M059J (cell line): ENCODE measurements at places on chromosomes 5 and 9. TPM values are rescaled to one million over a fixed set of nuclear protein-coding genes. Genes with fewer than 3 reads are reported as not detected.

The LIFR gene
- total RNA-seq: 8.9 and 10.8 TPM in 2 replicates

- peak; percentile 91 for DNase-seq
These were observed 39.3 kb downstream of the NR2F1 start for GRCh38 chr5:93622240-93622885.

The CEMIP2 gene
- total RNA-seq: 42.3 and 47.3 TPM in 2 replicates

The LVRN gene
- 0.34 TPM in 1 of 2 replicates, not detected in the other for total RNA-seq

The ANKRD34B gene
- not detected in 2 replicates for total RNA-seq

The SPATA24 gene
- total RNA-seq: 6.3 and 12.5 TPM in 2 replicates

The SHC3 gene
- 1.2 and 3.2 TPM in 2 replicates for total RNA-seq

GRCh38 chr5:160792732-160793529, 59.1 kb downstream of the ATP10B start:
- no peak for DNase-seq

DNA sequence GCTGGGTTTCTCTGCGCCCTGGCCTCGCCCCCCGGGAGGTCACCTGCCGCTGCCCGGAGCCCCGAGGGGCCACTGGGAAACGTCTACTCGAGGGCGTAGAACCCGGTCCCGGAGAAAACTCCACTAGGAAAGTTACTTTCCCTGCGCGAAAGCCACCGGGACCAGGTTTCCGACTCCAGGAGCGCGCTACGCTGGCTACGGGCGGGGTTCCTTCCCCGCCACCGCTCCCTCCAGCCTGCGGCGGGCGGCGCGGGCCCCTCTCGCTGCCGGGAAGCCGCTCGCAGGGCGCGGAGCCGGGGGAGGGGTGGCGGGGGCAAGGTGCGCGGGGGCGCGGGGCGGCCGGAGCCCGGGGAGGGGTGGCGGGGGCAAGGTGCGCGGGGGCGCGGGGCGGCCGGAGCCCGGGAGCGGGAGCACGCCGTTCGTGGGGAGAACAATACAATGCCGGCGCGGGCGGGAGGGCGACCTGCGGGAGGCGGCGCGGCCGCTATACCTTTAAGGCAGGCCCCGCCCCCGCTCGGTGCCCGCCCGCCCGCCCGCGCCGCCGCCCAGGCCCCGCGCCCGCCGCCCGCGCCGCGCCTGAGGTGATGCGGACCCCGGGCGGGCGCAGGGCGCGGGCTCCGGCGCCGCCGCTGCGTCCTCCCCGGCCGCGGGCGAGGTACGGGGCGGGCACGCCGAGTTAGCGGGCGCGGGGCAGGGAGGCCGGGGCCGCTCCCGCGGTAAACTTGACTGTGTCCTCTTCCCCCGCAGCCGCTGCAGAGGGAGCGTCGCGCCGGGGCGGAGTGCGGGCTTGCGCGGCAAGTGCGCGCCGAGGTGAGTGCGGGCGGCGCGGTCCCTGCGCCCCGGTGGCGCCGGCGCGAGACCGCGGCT, 278.1 kb downstream of the AOPEP start:
- DNase-seq: peak; percentile 60

The DAPK1 gene
- 21.7 and 40.0 TPM in 2 replicates for total RNA-seq

DNA sequence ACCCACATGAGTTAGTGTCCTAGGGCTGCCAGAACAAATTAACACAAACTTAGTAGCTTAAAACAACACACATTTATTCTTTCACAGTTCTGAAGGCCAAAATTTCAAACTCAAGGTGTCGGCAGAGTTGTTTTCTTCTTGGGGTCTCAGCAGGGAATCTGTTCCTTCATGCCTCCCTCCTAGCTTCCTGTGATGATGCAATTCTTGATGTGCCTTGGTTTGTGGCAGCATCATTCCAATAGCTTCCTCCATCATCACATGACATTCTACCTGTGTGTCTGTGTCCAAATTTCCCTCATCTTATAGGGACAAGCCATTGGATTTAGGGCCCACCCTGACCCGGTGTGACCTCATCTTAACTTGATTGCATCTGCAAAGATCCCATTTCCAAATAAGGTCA, 12.2 kb upstream of the SLC25A48 start:
- no peak for DNase-seq

DNA sequence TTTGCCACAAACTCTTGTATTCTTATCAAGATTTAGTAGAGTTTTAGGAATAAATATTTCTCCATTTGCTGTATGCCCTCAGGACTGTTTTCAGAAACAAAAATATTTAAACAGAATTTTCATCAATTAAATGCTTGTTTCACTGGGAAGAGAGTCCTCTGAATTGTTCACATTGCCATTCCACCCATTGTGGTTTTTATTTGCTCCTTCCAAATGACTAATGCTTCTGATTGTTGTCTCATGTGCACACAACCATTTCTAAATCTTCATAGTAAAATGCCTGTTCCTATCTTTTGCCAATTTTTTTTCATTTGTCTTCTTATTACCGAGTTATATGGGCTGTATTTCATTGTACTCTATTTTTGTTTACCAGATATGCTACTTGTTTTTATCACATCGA, 10.6 kb downstream of the MARCOL start:
- peak; percentile 12 for DNase-seq

The C5orf34 gene
- total RNA-seq: 12.6 and 15.5 TPM in 2 replicates

- DNase-seq: peak; percentile 95
These were observed 27.9 kb downstream of the ANXA1 start for GRCh38 chr9:73179589-73179988.

DNA sequence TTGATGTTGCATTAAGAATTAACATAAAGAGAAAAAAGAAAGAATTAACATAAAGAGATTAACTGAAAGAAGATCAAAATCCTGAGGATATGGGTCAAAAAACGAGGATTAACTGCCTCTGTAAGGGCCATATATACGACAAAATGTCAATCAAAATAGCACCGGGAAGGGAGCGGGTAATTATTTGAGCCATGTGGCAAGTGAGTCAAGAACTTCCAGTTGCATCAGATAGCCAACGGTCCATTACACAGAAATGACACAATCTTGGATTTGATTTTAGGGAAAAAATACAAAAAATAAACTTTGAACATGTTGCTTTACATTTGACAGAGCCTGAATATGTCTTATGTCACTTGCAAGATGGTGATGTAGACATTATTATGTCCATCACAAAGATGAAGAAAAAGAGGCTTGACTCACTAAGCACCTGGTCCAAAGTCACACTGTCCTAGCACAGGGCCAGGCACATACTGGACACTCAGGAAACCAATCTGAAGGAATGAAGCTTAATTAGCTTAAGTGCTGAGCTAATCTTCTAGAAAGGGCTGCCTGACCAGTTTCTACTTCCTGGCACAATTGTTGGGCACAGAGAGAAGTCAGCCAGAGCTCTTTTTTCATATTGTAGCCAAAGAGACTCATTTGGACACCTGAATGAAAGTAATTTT, 273.2 kb upstream of the PAPPA start:
- no peak for DNase-seq

- no peak for DNase-seq
These were observed 31.1 kb upstream of the CETN3 start for GRCh38 chr5:90440644-90441043.

The ANKRD18A gene
- not detected in 2 replicates for total RNA-seq

DNA sequence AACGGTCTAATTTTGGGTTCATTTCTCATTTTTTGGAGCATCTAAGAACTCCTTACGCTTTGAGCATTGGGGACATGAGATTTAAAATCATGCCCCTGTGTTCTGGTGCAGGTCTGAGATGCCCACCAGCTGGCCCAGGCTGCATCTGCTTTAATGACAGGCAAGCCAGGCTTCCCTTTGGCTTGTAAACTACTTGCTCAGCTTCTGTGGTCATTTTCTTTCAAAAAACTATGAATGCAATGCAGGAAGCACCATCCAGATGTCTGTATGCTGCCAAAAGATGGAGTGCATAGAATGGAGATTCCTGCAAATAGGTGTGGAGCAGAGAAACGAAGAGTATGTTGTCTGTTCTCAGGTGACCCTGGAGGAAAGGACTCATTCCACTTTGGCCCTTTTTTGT, 399.9 kb upstream of the ADAMTSL1 start:
- peak; percentile 26 for DNase-seq

DNA sequence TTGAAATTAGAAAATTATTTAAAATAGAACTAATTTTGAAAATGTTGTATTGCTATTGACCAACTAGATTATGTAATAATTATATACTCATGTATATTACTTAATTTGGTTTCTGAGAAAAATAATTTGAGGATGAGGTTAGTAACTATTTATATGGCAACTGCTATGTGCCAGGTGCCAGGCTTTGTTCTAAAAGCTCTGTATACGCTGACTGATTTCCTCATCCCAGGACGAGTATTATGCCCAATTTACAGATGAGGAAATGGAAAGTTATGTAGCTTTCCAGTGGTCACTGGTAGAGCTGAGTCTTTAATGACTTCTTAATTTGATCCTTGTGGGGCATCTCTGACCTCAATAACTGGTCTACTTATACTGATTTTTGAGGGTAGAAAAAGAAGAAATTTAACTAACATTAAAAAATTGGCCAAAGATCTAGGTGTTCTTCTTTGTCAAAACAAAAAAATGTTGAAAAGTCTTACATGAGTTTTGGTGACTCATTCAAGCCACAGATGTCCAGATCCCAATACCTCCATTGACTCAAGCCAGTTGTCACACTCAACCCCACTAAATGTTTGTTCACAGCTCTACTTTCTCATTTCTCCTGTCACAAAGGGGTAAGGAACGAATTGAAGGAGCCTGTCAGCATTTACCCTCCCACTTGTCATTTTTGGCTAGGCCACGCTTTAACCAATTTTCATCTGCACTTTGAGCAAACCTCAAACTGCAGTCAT, 228.1 kb upstream of the MEF2C start:
- peak; percentile 40 for DNase-seq

DNA sequence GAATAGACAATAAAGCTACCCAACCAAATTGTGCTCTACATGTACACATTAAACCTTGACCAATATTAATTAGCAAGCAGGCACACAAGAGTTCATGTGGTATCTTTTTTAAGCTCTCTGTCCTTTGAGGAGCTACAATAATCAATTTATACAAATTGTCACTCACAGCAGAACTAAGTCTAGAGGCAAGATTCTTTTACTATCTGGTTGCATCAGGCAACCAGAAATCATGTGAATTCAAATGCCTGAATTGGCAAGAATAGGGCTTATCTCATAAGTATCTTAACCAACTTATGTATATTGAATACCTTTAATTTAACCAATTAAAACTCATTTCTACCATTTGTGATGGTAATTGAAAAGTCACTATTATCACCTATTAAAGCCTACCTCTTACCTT, 145.5 kb upstream of the HAPLN1 start:
- DNase-seq: no peak

GRCh38 chr5:6700074-6700684, 13.1 kb upstream of the TENT4A start:
- DNase-seq: no peak

The OR1L8 gene
- 0.25 TPM in 1 of 2 replicates, not detected in the other for total RNA-seq

The TAF11L5 gene
- not detected in 2 replicates for total RNA-seq

DNA sequence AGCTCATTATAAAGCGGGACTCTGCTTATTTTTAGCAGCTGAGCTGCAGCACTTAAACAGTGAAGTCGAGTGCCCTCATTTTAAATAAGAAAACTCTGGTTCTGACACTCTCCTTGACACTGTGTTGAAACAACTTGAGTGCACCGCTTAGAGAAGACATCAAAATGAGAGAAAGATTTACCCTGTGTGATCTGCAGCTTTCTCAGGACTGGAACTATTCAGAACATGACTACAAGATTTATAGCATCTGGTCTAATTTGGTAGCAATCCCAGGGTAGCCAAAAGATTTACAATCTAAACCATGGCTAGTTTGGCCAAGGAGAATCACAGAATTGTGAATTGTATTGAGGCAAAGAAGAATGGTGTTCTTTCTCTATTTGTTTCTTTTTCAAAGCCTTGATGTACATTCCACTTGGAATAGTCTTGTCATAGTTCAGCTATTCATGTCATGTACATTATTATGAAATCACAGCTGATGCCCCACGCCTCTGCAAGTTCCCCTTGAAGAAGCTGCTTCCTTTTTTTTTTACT, 38.7 kb downstream of the PLEKHG4B start:
- DNase-seq: peak; percentile 28

- DNase-seq: no peak
These were observed 397.9 kb upstream of the SGCD start for GRCh38 chr5:155929112-155929511.

The LPAR1 gene
- total RNA-seq: 33.3 and 33.8 TPM in 2 replicates

DNA sequence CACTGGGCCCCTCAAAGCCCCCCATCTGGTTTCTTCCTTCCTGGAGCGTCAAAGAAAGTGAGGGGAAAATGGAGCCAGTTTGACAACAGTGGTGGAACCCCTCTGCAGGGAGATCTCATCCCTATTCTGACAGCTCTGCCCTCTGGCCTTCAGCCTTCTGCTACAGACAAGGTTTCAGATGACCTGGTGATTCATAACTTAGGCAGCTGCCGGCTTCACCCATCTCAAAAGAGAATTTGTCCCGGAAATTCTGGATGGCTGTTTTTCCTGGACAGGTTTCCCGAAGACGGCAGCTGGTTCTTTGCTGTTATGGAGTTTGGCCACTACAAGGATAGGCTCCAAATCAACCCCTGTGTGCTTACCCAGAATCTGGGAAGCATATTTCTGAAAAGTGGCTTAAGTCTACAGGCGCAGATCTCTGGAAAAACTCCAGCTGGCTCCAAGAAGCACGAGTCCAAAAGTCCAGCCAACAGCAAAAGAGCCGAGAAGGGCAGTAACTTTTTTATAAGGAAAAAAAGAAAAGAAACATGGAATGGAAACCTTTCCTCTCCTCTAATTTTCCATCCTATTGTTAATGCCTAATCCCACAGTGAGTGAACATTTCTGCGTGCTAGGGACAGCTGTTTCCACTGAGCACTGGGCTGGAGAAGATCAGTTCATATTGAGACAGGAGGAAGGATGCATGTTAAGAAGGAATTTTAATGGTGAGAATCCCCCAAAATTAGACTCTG, 54.5 kb downstream of the ZNF366 start:
- peak; percentile 92 for DNase-seq

DNA sequence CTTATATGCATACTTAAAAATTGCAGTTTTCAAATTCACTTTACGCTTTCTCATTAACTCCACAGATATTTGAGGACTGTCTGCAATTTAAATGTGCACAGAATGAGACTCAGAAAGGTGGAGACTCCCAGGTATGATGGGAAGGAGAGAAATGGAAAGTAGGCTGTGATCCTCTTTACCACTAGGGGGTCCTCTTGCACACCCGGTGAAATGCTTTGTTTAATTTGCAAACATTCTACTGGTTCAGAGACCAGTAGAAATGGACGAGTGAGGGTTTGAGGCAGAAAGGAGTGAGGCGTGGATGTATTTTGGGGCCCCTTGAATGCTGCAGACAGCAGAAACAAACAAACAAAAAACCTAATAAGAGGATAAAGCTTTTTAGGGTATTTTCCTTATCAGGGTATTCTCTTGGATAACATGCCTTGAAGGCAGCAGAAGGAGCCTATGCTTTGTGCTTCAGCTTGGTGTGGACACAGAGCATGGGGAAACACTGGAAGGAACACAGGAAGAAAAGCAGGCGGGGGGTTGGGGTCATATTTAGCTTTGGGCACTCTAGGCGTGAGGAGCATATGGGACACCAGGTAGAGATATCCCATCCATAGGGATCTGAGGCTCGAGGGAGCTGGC, 410.1 kb downstream of the DMRT2 start:
- peak; percentile 5 for DNase-seq
